ENCODE measurements at places on chromosomes 7 and 10.

DNA sequence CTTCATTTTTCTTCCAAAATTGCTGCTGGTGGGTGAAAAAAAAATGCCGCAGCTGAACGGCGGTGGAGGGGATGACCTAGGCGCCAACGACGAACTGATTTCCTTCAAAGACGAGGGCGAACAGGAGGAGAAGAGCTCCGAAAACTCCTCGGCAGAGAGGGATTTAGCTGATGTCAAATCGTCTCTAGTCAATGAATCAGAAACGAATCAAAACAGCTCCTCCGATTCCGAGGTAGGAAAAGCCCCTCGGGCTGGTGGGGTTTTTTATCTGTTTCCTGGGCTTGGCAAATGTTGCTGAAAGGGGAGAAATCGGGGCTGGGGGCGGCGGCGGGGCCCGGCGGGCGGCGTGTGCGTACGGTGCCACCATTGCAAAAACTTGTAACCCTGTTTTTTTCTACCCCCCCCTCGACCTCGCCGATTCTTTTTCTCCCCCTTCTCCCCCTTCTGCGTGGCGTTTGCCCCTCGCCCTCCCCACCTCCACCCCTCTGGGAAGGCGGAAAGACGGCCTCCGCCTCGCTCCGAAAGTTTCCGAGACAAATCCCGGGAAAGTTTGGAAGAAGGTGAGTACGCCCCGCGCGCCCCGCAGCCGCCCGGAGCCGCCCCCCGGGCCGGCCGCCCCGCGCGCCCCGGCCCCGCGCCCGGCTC lies 789 bp downstream of the TCF7L2 start:
- no peak for DNase-seq

DNA sequence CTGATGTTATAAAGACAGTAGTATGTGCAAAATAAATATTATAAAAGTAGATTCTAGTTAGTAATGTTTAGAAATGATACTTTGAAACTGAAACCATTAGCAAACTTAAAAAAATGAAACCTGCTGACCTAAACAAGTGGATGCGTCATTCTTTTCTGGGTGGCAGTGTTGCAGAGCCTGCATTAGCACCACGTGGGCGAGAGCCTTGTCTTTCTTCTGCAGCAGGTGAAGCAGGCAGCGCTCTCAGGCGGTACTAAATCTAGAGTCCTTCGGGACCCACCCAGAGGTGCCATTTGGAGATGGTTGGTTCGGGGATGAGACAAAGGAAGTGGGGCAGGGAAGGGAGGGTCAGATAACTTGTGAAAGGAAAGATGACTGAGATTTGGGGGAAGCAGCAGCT lies 759.1 kb upstream of the IGFBP3 start:
- DNase-seq, result no peak

GRCh38 chr10:9096288-9096687 lies 1041.8 kb downstream of the GATA3 start:
- peak; percentile 51 for DNase-seq

GRCh38 chr7:44208085-44208484 lies 7.3 kb downstream of the YKT6 start:
- DNase-seq, result no peak

GRCh38 chr10:123391275-123392028 lies 237.2 kb downstream of the BUB3 start:
- no peak for DNase-seq

- DNase-seq, result peak; percentile 17
Measured at GRCh38 chr10:80567292-80567691, 29.6 kb downstream of the SH2D4B start.

DNA sequence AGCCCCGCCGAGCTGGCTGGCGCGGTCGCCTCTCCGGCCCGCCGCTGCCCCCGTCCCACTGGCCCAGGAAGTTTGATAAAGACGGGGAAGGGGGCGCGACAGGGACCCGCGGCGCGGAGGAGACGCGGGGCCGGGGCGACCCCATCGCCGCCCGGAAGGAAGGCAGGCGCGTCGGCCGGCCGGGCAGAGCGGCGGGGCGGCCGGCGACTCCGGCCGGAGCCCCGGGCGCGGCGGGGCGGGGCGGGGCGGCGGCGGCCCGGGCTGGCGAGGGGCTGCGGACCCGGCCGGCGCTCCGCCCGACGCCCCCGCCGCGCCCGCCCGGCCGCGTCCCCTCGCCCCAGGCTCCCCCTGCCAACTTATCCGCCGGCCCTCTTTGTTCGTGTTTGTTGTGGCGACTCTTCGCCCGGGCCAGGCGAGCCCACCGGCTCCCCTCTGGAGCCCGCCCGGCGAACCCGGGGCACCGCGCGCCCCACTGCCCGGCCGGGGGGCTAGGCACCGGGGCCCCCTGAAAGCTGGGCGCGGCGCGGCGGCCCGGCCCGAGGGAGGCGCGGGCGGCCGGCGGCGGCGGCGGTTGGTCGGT lies 571 bp downstream of the KDM7A start:
- no peak for DNase-seq

- no peak for DNase-seq
Measured at GRCh38 chr7:55427342-55427741, 62.2 kb downstream of the LANCL2 start.

DNA sequence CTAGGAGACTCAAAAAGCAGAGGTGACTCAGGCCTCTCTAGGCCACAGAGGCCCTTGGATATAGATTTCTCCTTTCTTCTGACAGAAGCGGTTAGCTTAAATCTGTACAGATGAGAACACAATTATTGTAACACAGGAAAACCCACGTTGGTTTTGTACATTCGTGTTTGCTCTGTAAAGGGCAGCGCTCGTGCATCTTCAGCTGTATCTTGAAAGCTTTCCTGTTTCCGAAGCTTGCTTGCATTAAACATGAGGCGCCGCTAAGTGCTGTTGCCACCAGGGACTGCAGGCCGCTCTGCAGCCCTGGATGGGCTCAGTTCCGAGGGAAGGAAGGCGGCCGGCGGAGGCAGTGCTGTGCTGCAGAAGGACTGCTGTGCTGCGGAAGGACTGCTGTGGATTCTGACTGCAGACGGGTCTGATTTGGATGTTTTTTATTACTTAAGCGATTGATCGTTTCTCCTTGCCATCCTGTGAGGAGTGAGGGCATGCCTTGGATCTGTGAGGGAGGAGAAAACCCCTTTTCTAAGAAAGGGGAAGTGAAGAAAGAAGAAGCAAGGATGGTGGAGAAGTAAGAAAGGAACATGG lies 53.3 kb downstream of the FHIP2A start:
- peak; percentile 46 for DNase-seq

DNA sequence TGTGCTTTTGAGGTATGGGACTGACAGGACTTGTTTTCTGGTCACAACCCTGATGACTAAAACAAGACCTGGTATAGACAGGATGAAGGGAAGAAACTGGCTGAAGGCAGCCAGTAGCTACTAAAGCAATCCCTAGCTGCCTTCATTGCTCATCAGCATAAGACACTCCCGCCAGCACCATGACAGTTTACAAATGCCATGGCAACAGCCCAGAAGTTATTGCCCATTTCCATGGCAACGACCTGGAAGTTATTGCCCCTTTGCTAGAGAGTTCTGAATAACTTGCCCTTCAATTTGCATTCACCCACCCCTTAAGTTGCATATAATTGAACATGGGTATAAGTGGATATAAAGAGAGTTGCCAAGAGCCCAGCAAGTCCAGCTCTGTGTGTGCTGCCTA lies 169.6 kb upstream of the FAM171A1 start:
- no peak for DNase-seq

DNA sequence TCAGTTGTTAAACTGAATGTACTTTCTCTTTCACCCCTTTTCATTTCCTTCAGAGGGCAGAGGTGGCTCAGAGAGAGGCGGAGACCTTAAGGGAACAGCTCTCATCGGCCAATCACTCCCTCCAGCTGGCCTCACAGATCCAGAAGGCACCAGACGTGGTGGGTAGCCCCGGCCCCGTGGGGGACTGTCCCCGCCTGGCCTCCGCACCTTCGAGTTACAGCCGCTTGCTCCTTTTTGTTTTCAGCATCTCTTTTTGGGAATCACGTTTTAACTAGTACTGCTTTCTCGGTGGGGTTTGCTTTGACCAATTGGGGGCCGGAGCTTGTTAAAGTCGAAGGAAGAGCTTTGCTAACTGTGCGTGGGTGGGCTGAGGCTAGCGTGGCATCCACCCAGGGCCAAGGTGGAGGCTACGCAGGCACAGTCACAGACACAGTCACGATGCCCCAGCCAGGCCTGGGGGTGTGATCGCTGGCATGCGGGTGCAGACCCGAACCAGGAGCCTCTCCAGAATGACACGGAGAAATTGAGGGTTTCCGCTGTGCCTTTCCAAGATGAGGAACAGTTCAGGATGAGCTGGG lies 116.2 kb upstream of the SH2B2 start:
- no peak for DNase-seq

GRCh38 chr10:61894133-61894532 lies 7.4 kb upstream of the ARID5B start:
- DNase-seq, result no peak

DNA sequence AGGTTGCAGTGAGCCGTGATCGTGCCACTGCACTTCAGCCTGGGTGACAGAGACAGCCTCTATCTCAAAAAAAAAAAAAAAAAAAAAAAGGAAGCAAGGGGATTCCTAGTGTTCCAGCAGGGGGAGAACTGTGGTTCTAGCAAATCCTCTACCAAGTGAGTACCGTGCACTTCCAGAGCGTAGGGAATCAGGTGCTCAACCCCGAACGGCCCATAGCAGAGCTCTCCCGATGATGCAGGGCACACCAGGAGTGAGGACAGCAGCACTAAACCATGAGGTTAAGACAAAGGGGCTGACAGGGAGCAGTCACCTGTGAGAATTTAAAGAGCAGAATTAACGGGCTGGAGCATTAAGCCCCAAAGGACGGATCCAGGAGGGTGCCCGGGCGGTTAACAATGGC lies 173.6 kb downstream of the PTPRN2 start:
- DNase-seq, result no peak

- peak; percentile 90 for DNase-seq
Measured at GRCh38 chr10:70477661-70478162, 855 bp upstream of the PALD1 start.

- DNase-seq, result no peak
Measured at GRCh38 chr10:72567889-72568640, 57.8 kb downstream of the MICU1 start.

- DNase-seq, result no peak
Measured at GRCh38 chr7:26000841-26001240, 151.2 kb upstream of the NFE2L3 start.

- no peak for DNase-seq
Measured at GRCh38 chr7:47757921-47758411, 176.1 kb upstream of the TNS3 start.

GRCh38 chr10:59057345-59057744 lies 119.1 kb upstream of the PHYHIPL start:
- DNase-seq, result no peak

DNA sequence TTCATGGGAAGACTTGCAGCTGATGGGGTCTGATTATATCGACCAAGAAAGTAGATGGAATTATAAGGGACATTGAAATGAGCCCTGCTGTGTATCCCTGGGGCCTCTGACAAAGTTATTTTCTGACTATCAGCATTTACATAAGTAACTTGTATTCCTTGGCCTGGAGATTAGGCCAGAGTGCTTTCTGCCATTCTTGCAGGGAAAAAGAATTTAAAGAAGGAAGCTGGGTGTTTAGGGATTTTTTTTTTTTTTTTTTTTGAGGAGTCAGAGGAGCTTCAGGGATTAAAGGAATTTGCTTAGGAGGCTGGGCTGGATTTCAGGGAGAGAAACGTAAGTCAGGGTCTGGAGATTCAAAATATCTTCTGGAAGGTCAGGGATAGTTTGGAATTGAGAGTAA lies 4.6 kb downstream of the SPAM1 start:
- DNase-seq, result no peak

GRCh38 chr7:156929789-156930539 lies 19.5 kb upstream of the NOM1 start:
- no peak for DNase-seq

DNA sequence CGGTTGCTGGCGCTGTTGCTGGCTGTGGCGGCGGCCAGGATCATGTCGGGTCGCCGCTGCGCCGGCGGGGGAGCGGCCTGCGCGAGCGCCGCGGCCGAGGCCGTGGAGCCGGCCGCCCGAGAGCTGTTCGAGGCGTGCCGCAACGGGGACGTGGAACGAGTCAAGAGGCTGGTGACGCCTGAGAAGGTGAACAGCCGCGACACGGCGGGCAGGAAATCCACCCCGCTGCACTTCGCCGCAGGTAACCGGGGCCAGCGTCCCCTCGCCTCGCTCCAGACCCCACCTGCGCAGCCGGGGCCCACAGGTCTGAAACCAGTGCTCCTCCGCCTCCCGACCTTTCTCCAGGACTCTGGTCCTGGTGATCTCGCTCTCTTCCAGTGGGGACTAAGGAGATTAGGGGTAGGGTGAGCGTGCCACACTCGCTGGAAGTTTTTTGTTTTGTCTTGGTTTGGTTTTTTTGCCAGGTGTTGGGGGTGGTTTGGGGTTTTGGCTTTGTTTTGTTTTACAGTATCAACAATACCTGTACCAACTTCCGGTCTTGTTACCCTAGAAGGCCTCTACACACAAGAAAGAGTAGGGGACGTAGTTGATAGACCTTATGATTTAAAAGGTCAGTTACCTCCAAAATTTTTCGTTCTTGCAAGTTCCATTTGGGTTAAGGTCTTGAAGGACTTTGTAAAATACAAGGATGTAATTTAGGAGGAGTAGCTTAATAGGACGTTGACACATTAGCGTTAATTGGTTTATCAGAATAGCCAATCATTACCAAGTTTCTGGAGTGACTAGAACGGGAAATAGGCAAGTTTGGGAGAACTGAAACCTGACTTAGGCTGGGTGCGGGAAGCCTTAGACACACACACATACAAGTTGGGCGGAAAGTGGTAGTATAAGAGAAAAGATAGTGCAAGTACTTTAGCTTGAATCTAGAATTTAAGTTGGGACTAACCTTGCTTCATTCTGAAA lies 704 bp downstream of the TNKS2 start:
- peak; percentile 70 for DNase-seq
